ENCODE measurements at places on chromosomes 2 and 18.

GRCh38 chr2:163735685-163736432 is at the start of gene FIGN:
Gene FIGN (minus strand): TSS chr2:163736008. CDS start chr2:163734927, 1,081 bp downstream.
- DNase-seq = no peak

DNA sequence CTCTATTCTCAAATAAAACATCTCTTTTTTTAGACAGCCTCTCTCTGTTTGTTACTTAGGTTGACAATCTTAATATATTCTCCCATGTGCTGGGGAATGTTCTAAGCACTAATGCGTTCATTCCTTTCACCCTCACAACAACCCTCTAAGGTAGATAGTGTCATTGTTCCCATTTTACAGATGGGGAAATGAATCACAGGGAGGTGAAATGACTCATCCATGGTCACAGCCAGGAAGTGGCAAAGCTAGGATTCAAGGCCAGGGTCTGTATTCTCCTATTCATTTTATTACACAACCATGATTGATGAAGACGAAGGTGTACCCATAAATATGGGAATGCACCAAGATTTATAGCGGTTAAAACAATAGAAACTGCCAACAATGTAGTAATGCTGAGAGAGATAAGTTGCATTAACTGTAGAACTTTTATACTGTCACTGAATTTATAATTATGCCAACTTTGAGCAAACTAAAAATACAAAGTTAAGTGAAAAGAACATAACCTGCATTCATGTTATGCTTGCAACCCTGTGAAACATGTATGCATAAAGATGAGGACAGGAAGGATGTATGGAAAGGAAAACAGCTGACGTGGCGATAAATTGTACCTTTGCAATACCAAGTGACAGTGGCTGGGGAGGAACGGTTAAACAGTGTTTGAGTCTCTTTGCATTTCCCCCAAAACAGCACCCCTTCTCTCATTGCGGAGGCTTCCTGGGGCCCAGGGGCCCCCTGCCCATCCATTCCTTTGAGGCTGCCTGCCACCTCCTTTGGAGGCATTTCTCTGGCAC is 257.7 kb upstream of the AGAP1 start:
- peak; percentile 10 for DNase-seq

GRCh38 chr2:39872748-39873147 is 93.7 kb upstream of the THUMPD2 start:
- DNase-seq = no peak

DNA sequence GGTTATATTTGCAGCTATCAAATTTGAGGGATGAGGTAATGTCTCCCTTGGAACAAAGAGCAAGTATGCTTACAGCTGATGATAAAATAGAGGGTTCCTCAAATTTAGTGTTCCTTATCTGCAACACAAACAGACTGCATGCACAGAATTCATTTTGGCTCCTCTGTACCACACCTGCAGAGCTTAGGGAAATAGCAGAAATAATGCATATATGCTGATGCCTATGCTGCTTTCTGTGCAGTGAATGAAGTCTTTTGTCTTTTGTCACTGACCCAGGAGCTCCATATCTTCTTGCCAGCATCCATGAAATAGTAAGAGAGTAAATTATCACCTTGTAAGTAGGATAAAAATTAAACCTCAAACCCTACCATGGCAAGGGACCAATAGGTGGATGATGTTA is 69.8 kb downstream of the NCKAP1 start:
- no peak for DNase-seq

- DNase-seq = no peak
Measured at GRCh38 chr2:219629976-219630695, 2.7 kb downstream of the SLC4A3 start.

GRCh38 chr2:217830061-217830460 is 172.7 kb downstream of the TNS1 start:
- no peak for DNase-seq

GRCh38 chr2:164917296-164917903 is 37.9 kb downstream of the SLC38A11 start:
- DNase-seq = peak; percentile 7

- DNase-seq = no peak
Measured at GRCh38 chr2:14137643-14138042, 494.9 kb upstream of the LRATD1 start.

GRCh38 chr2:22628906-22629305 is 756.1 kb upstream of the KLHL29 start:
- no peak for DNase-seq

GRCh38 chr2:19942199-19942598 is 40.4 kb upstream of the TTC32 start:
- no peak for DNase-seq

DNA sequence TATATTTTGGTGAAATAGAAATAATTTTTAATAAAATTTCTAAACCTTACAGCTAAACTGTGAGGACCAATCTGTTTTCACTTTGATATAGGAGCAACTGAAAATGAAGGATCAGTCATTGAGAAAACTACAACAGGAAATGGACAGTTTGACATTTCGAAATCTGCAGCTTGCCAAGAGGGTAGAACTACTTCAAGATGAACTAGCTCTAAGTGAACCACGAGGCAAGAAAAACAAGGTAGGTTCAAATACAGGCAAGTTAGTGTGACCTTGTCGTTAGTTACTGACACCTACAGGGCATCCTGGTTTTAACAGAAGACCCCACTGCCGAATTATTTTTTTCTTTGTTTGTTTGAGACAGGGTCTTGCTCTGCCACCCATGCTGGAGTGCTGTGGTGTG is 75.5 kb upstream of the STON1 start:
- DNase-seq = peak; percentile 89

DNA sequence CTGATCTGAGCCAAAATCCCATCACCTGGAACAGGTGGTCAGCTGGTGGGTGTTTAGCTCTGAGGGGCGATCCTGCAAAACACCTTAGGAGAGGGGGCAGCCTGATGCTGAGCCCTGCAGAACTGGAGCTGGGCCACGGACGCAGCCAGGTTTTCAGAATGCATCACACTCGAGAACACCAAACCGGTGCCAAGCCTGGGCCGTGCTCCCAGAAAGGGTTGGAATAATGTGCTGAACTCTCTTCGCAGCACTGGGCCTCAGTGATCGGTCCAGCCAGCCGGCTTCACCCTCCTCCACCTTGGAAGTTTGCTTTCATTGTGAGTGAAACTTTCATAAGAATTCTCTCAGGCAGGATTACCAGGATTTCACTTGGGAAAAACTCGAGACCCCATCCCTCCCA is 56.5 kb upstream of the TTC39C start:
- DNase-seq = no peak

GRCh38 chr18:79400091-79400590 is 4.4 kb downstream of the NFATC1 start:
- no peak for DNase-seq

DNA sequence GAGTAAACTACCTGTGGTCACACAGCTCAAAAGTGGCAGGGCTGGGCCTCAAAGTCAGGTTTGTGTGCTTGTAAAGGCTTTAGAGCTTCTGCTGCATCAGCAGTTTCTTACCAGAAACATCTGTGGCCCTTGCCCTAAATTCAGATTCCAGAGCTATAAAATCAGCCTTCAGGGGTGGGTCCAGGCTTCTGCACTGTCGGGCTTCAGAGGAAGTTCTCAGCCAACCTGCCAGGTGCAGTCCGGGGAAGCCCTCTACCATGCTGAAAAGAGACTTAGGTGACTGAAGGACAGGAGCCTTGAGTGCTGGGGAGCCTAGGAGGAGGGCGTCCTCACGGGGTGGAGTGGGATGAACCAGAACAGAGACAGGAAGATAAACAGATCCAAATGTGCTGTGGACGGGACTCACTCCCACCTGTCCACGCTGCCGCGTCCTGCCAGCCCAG is 69.9 kb upstream of the HS6ST1 start:
- DNase-seq = no peak

- DNase-seq = peak; percentile 77
Measured at GRCh38 chr18:70151614-70152013, 53.9 kb downstream of the RTTN start.

- DNase-seq = no peak
Measured at GRCh38 chr2:120379916-120380893, 34.3 kb downstream of the INHBB start.

GRCh38 chr2:236647621-236648020 is 78.0 kb downstream of the ACKR3 start:
- no peak for DNase-seq

DNA sequence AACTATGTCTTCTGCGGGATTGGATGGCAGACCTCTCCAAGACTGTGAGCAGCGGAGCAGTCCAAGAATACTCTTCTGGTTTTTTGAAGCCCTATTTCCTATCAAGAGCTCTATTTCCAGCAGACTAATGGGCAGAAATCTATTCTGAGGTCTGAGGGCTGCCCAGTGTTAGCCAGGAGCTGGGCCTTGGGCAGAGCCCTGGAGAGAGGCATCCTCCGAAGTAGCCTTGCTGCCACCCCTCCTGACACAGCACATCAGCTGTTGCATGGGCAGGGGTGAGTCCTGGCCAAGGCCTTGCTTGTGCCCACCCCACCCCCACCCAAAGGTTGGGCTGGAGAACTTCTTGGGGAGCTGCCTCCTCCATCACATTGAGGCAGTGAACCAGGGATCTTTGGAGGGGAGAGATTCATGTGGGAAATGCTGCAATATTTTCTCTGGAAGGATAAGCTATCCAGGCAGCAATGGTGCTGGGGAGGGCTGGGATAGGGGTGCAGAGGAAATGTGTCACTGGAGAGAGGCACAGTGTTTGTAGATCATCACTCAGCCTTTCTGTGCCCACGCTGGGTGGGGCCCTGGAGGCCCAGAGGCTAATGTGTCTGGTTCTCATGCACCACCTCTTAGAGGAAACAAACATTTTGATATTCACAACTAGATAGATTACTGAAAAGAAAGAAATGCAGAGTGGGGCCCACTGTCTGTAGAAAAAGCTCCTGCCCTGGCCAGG is 104.7 kb downstream of the VSNL1 start:
- DNase-seq = no peak

DNA sequence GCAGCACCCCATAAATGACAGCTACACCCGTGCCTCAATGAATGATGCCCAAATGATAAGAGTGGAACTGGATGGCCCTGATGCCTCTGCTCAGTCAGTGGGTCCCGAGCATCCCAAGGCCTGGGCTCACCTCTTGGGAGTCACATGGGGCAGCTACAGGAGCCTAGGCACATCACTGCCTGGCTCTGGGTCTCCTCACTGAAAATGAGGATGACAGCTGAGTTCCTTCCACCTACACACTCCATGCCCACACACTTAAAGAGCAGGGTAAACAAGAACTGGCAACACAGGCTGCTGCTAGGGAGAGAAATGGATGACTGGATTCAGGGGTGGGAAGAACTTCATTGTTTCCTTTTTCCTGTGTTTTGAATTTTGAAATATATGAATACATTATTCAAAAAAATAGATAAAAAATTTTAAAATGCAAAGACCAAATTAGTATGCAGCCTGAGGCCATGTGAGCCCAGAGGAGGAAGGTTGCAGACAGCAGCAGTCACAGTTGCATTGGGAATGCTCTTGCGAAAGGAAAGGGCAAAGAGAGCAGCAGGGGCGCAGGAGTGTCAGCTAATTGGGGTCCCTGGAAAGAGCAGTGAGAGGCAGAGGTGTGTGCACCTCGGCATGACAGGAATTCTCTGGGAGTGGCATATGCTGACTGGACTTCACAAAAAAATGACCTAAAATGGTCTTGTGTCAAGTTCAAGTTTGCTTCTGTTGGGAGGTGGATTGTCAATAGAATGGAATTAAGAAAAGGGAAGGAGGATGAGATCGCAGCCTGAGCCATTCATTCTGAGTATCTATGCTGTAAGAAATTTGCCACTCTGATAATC is 327.1 kb downstream of the CELF4 start:
- no peak for DNase-seq

- no peak for DNase-seq
Measured at GRCh38 chr2:199806179-199806578, 44.8 kb downstream of the FTCDNL1 start.

DNA sequence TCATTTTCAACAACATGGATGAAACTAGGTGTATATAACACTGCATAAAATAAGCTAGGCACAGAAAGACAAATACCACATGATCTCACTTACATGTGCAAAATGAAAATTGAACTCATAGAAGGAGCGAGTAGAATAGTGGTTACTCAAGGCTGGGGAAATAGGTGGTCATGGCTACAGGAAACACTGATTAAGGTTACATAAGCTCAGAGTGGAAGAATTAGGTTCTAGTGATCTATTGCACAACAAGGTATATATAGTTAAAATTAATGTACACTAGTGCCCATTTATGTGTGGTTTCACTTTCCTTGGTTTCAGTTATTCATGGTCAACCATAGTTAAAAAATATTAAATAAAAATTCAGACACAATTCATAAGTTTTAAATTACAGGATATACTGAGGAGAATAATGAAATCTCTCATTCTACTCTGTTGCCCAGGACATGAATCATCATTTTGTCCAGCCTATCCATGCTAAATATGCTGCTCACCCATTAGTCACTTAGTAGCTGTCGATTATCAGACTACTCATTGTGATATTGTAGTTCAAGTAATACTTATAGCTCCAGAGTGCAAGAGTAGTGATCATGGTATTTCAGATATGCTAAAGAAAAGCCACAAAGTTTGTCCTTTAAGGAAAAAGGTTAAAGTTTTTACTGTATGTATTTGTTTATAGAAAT is 1530.9 kb upstream of the LRRTM1 start:
- peak; percentile 14 for DNase-seq

DNA sequence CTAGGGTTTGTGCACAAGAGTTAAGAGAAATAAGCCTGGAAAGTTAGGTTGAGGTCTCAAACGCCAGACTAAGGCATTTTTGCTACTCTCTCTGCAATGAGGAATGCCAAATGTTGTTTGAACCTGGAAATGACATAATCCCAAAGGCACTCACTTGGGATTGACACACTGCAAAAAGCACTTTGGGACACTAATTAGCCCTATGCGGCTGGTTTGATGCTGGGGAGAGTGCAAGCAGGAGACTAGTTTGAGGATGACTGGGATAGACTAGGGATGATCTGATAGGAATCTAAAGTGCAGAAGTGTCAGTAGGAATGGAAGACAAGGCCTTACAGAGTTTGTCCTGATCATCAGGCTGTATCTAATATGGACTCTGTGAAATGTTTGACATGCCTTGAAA is 469.0 kb downstream of the SLC4A3 start:
- DNase-seq = no peak

GRCh38 chr2:183060571-183061231 is 17.8 kb upstream of the DUSP19 start:
- no peak for DNase-seq

DNA sequence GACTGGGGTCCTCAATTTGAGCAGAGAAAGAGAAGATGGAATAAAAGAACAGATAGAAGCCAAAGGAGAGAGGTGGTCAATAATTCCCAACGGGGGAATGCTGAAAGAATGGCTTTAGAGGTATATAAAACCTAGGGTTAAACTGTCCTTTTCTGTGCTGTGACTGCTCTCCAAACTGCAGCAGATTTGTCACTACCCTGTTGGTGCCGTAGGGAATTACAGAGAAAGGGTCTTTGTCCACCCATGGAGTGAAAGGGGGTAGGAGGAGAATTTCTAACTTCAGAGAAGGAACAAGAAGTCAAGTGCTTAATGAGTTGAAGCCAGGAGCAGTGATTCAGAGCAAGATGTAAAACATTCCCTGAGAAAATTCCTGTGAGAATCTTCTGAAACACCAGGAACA is 486.5 kb downstream of the NUP35 start:
- DNase-seq = no peak

- no peak for DNase-seq
Measured at GRCh38 chr2:115163572-115163971, 721.1 kb downstream of the DPP10 start.

- DNase-seq = no peak
Measured at GRCh38 chr2:84778911-84779690, 101.8 kb downstream of the TRABD2A start.

GRCh38 chr2:18741895-18742732 is 152.7 kb upstream of the NT5C1B start:
- no peak for DNase-seq
